Activated CD8-positive, alpha-beta T cell treated with anti-CD3 and anti-CD28 coated beads for 36 hours (primary cell): ENCODE measurements at places on chromosomes 5 and 9. TPM values are rescaled to one million over a fixed set of nuclear protein-coding genes. Genes with fewer than 3 reads are reported as not detected.

GRCh38 chr5:65156933-65157332 is 324.8 kb downstream of the ADAMTS6 start:
- no peak for DNase-seq

GRCh38 chr9:137524161-137524980 is 25.8 kb downstream of the PNPLA7 start:
- no peak for DNase-seq

DNA sequence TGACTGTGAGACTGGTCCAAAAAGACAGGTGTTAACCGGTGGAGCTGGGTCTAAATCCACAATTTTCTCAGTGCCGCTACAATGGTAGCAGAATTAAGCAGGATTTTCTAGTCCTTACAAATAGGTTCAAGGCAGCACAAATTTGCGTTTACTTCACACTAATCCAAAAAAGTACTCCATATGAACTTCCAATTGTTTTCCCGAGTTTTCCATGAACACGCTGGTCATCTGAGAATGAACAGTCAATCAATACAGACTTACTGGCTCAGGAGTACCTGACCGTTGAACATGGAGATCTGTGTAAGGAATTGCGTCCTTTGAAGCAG is 709 bp downstream of the SLC35D2 start:
- DNase-seq: no peak

GRCh38 chr9:69535286-69535832 is 136.8 kb downstream of the APBA1 start:
- DNase-seq: no peak

DNA sequence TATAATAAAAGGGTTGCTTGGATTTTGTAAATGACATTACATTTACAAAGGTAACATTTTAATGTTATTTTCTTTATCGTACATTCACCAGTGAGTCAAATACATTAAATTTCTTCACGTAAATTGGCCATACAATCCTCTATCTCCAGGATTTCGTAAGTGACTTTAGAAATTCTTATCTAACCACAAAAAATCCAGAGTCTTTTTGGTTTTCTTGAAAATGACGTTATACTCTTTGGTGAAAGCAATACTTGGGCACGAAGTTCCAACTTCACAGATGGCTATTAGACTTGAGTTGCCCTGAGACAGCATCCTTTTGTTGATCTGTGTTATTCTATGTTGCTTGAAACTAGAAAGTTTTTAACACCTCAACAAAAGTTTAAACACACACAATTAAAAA is 87.4 kb upstream of the CDH10 start:
- DNase-seq: no peak

DNA sequence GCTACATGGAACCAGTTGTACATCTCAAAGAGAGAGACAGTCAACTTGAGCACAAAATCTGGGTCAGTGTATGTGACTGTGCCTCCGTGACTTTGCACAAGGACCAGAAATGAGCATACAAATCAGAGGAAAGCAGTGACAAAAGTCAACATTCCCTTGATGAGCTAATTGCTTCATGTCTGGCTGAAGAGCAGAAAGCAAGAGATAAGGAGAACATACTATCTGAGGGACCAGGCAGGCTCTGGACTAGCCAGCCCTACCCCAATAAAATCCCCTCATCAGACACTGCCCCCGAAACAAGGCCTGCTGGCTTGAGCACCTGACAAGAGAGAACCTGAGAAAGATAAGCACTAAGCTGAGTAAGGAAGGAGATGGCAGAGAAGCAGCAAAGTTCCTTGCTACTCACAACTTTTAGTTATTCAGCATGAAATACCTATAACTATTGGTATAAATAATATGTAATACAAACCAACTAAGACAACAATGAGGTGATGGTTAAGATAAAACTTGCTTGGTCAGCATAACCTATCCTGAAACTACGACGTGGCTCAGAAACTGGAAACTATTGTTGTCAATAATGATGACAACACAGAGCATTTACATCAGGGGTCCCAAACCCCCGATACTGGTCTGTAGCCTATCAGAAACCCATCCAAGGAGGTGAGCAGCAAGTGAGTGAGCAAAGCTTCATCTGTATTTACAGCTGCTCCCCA is 9.5 kb downstream of the SIL1 start:
- no peak for DNase-seq

The NOXA1 gene
- 0.95 TPM for total RNA-seq

The SHOC1 gene
- not detected for total RNA-seq

The SPATA31E1 gene
- not detected for total RNA-seq

The PLEKHG4B gene
- not detected for total RNA-seq

The GPSM1 gene
- 8.8 TPM for total RNA-seq

The SHROOM1 gene
- total RNA-seq: 2.0 TPM

The ELOVL7 gene
- total RNA-seq: not detected
